ENCODE measurements at places on chromosomes 3 and 15. TPM values are rescaled to one million over a fixed set of nuclear protein-coding genes. Genes with fewer than 3 reads are reported as not detected.

Gene ADGRG7
- total RNA-seq = 0.42 TPM

Gene COLQ
- 3.9 TPM for total RNA-seq

Gene FAM81A
- total RNA-seq = 5.3 TPM

- no peaks in the 10 kb centered on the region for H3K4me1 ChIP-seq
- H3K4me3 ChIP-seq = no peak overlapping the region
- no peak for DNase-seq
- no peak overlapping the region for H3K27ac ChIP-seq
- no peaks in the 10 kb centered on the region for H3K27me3 ChIP-seq
Measured at GRCh38 chr3:18288243-18288642, 136.9 kb downstream of the SATB1 start.

DNA sequence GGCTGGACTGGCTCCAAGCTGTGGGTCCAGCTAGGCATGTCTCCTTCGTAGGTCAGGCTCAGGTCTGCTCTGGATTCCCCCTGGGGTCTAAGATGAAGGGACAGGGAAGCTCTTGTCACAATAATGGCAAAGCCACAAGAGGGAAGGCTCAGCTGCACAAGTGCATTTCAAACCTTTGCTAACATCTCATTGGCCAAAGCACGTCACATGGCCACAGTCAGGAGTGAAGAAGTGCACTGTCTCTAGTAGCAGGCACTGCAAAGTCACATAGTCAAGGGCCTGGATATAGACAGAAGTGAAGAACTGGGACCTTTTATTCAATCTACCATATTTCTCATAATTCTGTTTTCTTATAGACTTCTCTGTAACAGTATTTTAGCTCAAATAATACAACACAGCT, 20.1 kb downstream of the DLEC1 start:
- H3K27me3 ChIP-seq = no peaks in the 10 kb centered on the region
- H3K4me3 ChIP-seq = no peak overlapping the region
- DNase-seq = no peak
- no peaks in the 10 kb centered on the region for H3K4me1 ChIP-seq
- H3K36me3 ChIP-seq = no peaks in the 10 kb centered on the region

DNA sequence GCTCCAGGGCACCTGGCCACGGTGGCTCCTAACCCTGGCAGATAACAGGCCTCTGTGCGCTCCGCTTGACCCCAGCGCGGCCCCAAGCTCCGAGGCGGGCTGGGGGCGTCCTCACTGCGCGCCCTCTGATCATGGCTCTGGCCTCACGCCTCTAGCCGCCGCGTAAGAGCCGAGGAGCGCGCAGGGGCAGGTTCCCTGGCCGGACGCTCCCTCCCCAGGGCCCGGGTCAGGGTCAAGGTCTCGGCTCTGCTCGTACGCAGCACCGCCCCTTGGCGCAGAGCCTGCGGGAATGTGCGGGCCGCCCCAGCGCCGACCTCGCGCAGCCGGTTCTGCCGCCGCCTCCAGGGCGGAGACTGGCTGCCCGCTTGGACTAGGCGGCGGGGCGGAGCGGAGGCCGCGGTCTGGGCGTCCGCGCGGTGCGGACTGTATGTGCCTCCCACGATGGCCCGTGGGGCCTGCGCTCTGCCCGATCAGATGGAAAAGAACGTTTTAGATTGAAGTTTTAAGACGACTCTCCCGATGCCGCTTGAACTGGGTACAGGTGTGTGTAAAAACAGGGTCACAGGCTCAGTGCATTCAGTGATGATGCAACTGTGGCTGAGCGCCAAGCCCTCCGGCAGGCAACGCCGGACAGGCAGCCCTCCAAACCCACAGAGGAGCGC, 40.8 kb downstream of the CHST14 start:
- H3K27ac ChIP-seq = no peak overlapping the region
- no peaks in the 10 kb centered on the region for H3K4me1 ChIP-seq
- no peaks in the 10 kb centered on the region for H3K36me3 ChIP-seq
- peak overlapping the region; percentile 60 for H3K4me3 ChIP-seq

DNA sequence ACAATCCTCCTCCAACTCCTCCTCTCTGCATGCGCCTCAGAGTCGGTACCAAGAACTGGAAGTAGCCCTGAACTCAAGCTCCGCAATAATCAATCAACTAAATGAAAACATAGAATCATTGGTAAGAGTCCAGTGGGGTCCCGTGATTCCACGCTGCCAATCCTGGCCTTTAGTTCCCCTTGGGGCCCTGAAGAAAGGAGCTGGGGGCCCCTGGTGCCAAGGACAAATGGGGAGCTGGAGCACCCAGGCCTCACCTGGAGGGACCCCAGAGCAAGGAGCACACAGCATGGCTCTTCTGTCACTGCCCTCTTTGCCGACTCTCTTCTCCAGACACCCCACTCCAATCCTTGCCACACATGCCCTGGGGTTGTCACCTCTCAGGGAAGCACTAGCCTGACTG, 80.3 kb downstream of the ADAMTS7 start:
- H3K36me3 ChIP-seq = no peaks in the 10 kb centered on the region

DNA sequence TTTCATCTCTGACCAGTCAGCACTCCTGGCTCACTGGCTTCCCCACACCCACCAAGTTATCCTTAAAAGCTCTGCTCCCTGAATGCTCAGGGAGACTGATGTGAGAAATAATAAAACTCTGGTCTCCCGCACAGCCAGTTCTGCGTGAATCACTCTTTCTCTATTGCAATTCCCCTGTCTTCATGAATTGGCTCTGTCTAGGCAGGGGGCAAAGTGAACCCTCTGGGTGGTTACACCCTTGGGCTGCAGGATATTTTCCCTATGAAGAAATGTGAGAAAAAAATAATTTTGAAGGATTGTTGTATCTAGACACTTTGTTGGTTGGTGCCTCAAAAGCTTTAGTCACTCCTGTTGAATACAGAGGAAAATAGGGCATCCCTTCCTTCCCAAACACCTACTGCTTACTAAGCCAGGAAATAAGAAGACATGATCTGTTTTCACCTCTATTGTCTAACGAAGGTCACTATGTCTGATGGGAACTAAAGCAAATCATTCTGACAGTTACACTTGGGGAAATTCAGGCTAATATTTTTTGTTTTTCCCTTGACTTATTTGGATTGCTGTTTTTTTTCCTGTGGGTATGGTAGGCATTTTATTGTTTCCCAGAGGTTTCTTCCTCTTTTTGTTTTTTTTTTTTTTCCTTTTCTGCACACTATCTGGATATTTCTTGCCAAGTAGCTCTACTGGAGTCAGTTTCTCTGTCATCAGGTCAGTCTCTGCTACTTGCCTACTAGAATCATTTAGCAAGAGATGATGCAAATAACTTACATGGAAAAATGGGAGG, 15.3 kb upstream of the TNFSF10 start:
- H3K36me3 ChIP-seq = no peaks in the 10 kb centered on the region
- H3K27me3 ChIP-seq = no peaks in the 10 kb centered on the region
- H3K4me1 ChIP-seq = no peaks in the 10 kb centered on the region
- no peak overlapping the region for H3K4me3 ChIP-seq

DNA sequence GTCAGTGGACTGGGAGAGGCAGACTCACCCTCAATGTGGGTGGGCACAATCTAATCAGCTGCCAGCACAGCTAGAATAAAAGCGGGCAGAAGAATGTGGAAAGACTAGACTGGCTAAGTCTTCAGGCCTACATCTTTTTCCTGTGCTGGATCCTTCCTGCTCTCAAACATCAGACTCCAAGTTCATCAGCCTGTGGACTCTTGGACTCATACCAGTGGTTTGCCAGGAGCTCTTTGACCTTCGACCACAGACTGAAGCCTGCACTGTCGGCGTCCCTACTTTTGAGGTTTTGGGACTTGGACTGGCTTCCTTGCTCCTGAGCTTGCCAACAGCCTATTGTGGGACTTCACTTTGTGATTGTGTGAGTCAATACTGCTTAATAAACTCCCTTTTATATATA, 68.0 kb downstream of the CNTN3 start:
- H3K36me3 ChIP-seq = no peaks in the 10 kb centered on the region
- DNase-seq = no peak
- no peak overlapping the region for H3K4me3 ChIP-seq
- no peaks in the 10 kb centered on the region for H3K27me3 ChIP-seq

DNA sequence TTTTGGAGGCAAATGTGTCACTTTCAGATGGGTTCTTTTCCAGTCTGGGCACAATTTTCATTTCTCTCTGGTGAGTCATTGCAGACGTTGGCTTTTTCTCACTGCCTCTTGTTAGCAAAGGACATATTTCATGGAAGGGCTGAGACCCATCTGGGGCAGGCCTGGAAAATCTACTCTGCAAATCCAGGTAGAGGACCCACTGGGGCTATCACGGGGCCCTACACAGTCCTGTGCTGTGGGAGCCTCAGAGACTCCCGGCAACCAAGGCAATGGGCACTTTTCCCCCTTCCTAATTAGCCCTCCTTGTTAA, 58.0 kb downstream of the HRH1 start:
- H3K4me3 ChIP-seq = no peak overlapping the region
- no peaks in the 10 kb centered on the region for H3K36me3 ChIP-seq
- H3K27me3 ChIP-seq = no peaks in the 10 kb centered on the region
- H3K4me1 ChIP-seq = no peaks in the 10 kb centered on the region

DNA sequence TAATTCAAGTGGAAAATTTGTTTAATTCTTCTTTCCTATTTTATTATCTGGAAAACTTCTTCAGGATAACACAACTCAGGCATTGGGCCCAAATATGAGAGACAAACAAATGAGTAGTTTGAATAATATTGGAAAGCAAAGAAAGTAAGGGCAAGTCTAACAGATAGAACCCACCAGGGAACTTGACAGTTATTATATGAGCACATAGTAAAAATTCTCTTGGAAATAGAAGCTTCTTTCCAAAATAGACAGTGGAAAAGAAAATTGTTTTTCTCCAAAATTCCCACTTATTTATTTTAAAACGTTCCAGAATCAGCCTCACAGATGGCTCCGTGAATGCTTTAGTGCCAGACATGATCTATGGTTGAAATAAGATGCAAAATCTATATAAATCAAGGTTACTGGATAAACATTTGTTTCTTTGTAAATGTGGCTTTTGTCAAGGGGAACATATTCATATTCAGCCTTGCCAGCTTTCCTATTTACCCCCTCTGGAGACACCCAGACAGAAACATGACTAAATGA, 23.9 kb downstream of the LDHAL6B start:
- no peak for DNase-seq
- H3K4me3 ChIP-seq = no peak overlapping the region
- peaks cover 31% of the 10 kb centered on the region for H3K4me1 ChIP-seq
- H3K27ac ChIP-seq = no peak overlapping the region

- H3K36me3 ChIP-seq = no peaks in the 10 kb centered on the region
- H3K4me1 ChIP-seq = no peaks in the 10 kb centered on the region
- H3K4me3 ChIP-seq = no peak overlapping the region
- no peak overlapping the region for H3K27ac ChIP-seq
- H3K27me3 ChIP-seq = no peaks in the 10 kb centered on the region
- no peak for DNase-seq
Measured at GRCh38 chr3:96776818-96777217, 37.6 kb upstream of the EPHA6 start.
